Keratinocyte (primary cell): ENCODE measurements at places on chromosomes 1 and 21. TPM values are rescaled to one million over a fixed set of nuclear protein-coding genes. Genes with fewer than 3 reads are reported as not detected.

Gene FBXO2
- polyA plus RNA-seq: 42.2 to 83.7 TPM (median 65.9 TPM) in 3 replicates

Gene PSRC1
- polyA plus RNA-seq: 2.9 to 10.2 TPM (median 9.4 TPM) in 3 replicates

Gene SMIM1
- polyA plus RNA-seq: 0.79 to 1.3 TPM (median 1.0 TPM) in 3 replicates

Gene CBR3
- 0.70 to 1.8 TPM (median 1.3 TPM) in 3 replicates for polyA plus RNA-seq

Gene DNAJC11
- polyA plus RNA-seq: 20.5 to 53.1 TPM (median 40.8 TPM) in 3 replicates

Gene ZNF648
- not detected in 3 replicates for polyA plus RNA-seq

Gene FAM72D
- polyA plus RNA-seq: 0.36 to 3.0 TPM (median 1.1 TPM) in 3 replicates

Gene OR14I1
- not detected in 3 replicates for polyA plus RNA-seq

DNA sequence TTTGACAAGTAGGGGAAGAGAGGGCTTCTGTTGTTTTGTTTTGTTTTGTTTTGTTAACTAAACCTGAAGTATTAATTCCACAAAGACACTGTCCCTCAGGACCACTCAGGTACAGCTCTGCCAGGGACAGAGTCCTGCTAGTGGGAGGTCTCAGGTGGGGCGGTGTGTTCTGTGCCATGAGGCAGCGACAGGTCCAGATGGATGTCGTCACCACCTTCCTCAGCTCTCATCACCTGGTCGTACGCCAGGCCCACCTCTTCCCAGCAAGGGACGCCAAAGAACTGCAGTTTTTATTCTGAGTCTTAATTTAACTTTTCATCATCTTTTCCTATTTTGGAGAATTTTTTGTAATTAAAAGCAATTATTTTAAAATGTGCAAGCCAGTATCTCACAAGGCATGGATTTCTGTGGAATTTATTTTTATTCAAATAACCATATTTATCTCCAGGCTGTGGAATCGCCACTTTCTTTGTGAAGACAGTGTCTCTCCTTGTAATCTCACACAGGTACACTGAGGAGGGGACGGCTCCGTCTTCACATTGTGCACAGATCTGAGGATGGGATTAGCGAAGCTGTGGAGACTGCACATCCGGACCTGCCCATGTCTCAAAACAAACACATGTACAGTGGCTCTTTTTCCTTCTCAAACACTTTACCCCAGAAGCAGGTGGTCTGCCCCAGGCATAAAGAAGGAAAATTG, 62.5 kb downstream of the POFUT2 start:
- H3K27me3 ChIP-seq: peaks cover 4% of the 10 kb centered on the region
- peaks cover 3% of the 10 kb centered on the region for H3K36me3 ChIP-seq
- no peak overlapping the region for H3K27ac ChIP-seq

GRCh38 chr1:7135493-7135892, 350.2 kb downstream of the CAMTA1 start:
- H3K4me1 ChIP-seq: peaks cover 5% of the 10 kb centered on the region
- DNase-seq: no peak
- no peaks in the 10 kb centered on the region for H3K27me3 ChIP-seq
- H3K27ac ChIP-seq: no peak overlapping the region
- no peak overlapping the region for H3K4me3 ChIP-seq

- no peaks in the 10 kb centered on the region for H3K36me3 ChIP-seq
- no peak overlapping the region for H3K4me3 ChIP-seq
- H3K4me1 ChIP-seq: peaks cover 16% of the 10 kb centered on the region
- DNase-seq: no peak
- H3K27ac ChIP-seq: no peak overlapping the region
- H3K27me3 ChIP-seq: peaks cover 47% of the 10 kb centered on the region
Measured at GRCh38 chr1:205954819-205955404, 11.7 kb upstream of the SLC26A9 start.

GRCh38 chr1:55280731-55281130, 65.6 kb upstream of the USP24 start:
- no peaks in the 10 kb centered on the region for H3K27me3 ChIP-seq
- H3K4me1 ChIP-seq: peaks cover 20% of the 10 kb centered on the region
- no peak overlapping the region for H3K27ac ChIP-seq
- no peaks in the 10 kb centered on the region for H3K36me3 ChIP-seq
- DNase-seq: no peak
- H3K4me3 ChIP-seq: no peak overlapping the region

DNA sequence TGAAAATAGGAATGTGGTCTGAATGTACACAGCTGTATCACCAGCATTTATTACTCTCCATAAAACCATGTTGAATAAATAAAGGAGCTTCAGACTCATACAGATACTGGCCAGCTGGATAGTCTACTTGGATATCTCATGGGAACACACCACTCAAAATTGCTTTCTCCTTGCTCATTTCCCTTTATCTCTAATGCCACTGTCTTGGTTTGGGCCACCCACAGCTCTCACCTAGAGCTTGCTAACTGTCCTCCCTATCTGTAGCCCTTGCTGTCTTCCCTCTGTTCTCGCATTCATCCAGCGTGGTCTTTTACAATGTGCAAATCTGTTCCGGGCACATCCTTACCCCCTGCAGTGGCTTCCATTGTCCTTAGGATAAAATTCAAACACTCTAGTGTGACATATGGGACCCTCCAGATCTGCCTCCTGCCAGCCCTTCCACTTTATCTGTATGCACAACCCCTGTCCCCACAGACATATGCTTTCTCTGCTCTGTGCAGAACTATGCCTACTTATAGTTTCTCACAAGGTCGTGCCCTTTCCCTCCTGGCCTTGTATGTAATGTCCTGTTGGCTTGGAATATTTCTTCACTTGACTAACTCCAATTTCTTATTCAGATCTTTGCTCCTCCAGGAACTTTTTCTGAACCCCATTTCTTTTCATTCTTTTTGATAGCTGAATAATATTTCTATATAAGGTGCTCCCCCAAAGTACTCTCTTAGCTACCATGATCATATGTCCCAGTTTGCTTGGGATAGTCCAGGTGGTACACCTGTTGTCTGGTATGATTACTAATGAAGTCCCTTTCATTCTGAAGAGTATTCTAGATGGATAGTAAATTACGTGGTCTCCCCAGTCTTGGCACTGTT, 2.9 kb downstream of the FLVCR1 start:
- no peaks in the 10 kb centered on the region for H3K27me3 ChIP-seq
- H3K36me3 ChIP-seq: peaks cover 7% of the 10 kb centered on the region
- DNase-seq: no peak

DNA sequence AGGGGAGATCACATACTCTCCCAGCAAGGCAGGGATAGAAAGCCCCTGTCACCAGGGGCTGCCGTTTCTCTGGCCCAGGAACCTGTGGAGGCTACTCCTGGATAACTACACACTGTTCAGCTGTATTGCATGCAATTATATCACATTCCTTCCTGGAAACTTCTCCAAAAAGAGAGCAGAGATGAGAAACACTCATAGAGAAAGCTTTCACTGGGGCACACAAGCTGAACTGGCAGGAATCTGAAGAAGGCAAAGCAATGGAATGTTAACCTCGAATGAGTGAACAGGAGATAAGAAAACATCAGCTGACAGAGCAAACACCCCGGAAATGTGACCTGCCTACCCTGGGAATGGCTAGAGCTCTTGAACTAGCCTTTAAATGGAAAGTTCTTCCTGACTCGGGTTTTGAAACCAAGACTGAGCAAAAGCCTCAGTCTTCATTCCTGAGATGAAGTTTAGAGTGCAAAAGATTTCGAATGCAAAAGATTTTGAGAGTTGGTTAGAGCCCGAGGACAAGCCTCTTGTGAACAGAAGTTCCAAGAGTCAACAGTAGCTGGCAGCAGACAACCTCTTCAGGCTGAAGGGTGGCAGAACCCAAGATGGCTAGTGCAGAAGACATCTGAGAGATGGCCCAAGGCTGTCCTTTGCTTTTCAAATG, 32.3 kb downstream of the CCN1 start:
- H3K4me1 ChIP-seq: peaks cover 37% of the 10 kb centered on the region
- H3K4me3 ChIP-seq: no peak overlapping the region
- peak; percentile 28 for DNase-seq
- H3K27me3 ChIP-seq: no peaks in the 10 kb centered on the region
- H3K27ac ChIP-seq: peak overlapping the region; percentile 84

DNA sequence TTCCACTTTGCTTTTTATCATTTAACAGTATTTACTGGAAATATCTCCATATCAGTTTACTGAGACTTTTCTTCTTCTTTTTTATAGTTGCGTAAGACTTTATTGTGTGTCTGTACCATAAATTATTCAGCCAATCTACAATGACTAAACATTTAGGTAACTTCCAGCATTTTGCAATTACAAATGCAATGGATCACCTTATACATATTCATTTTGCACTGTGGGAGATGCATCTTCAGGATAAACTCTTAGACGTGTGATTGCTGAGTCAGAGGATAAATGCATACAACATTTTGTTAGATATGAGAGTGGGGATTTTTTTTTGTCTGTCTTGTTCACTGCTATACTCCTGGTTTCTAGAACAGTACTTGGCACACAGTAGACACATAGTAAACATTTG, 95.7 kb upstream of the GCLM start:
- H3K27me3 ChIP-seq: no peaks in the 10 kb centered on the region
- DNase-seq: no peak
- H3K27ac ChIP-seq: no peak overlapping the region
- H3K4me3 ChIP-seq: no peak overlapping the region
- H3K4me1 ChIP-seq: no peaks in the 10 kb centered on the region

GRCh38 chr1:18341291-18342069, 139.2 kb upstream of the KLHDC7A start:
- H3K36me3 ChIP-seq: no peaks in the 10 kb centered on the region
- no peak overlapping the region for H3K27ac ChIP-seq
- H3K27me3 ChIP-seq: no peaks in the 10 kb centered on the region
- no peak overlapping the region for H3K4me3 ChIP-seq

DNA sequence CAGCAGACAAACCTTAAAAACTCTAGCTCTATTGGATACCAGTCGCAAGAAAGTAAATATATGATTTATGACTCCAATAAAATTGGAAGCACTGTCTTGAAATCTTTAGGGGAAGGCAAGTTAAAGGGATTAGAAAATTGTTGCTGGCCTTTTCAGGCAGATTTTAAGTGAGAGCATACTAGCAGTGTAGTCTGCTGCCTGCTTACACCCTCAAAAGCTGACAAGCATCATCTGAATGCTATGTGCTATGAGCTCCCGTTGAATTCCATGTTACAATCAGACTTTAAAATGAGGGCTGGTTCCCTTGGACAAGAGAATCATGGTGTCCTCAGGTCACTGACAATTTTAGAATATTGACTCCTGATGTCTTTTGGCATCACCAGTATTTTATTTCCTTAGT, 271.1 kb upstream of the C1orf105 start:
- no peak overlapping the region for H3K4me3 ChIP-seq
- DNase-seq: no peak
- H3K4me1 ChIP-seq: peaks cover 41% of the 10 kb centered on the region

- H3K4me1 ChIP-seq: peaks cover 27% of the 10 kb centered on the region
- no peak for DNase-seq
Measured at GRCh38 chr21:42120903-42121535, 49.9 kb downstream of the UMODL1 start.

DNA sequence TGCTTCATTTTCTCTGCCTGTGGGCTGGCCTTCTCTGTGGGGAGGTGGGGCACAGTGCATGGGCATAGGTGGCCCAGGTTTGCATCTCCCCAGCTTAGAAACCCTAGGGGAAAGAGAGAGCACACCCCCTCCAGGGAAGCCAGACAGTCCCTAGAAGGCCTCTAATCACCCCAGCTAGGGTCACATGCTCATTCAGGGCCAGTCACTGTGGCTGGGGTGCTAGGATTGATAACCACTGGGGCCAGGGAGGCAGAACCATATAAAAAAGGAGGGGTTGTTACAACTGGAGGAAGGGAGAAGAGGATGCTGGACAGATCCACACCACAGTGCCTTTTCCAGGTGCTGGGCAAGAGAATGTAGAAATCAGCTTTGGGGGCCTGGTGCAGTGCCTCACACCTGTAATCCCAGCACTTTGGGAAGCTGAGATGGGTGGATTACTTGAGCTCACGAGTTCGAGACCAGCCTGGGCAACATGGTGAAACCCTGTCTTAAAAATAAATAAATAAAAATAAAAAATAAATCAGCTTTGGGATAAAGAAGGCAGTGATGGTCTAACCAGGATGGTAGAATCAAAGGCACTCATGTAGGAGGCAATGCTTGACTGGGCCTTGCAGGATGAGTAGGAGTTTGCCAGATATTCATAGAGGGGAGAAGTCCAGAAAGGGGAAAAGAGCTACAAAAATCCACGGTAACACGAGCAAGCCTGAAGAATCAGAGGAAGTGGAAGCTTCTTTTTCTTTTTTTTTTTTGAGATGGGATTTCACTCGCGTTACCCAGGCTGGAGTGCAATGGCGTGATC, 19.5 kb downstream of the FBLIM1 start:
- H3K4me3 ChIP-seq: no peak overlapping the region
- H3K4me1 ChIP-seq: no peaks in the 10 kb centered on the region
- peaks cover 58% of the 10 kb centered on the region for H3K36me3 ChIP-seq
- H3K27me3 ChIP-seq: no peaks in the 10 kb centered on the region

- no peaks in the 10 kb centered on the region for H3K4me1 ChIP-seq
- no peaks in the 10 kb centered on the region for H3K27me3 ChIP-seq
- H3K4me3 ChIP-seq: no peak overlapping the region
- H3K36me3 ChIP-seq: no peaks in the 10 kb centered on the region
- DNase-seq: no peak
Measured at GRCh38 chr1:221780175-221780574, 38.3 kb upstream of the DUSP10 start.

GRCh38 chr1:42298520-42298919, 36.5 kb downstream of the FOXJ3 start:
- H3K27ac ChIP-seq: no peak overlapping the region
- H3K4me3 ChIP-seq: no peak overlapping the region
- no peaks in the 10 kb centered on the region for H3K4me1 ChIP-seq
- H3K36me3 ChIP-seq: no peaks in the 10 kb centered on the region

- H3K27me3 ChIP-seq: no peaks in the 10 kb centered on the region
- H3K4me3 ChIP-seq: no peak overlapping the region
- H3K27ac ChIP-seq: no peak overlapping the region
- H3K36me3 ChIP-seq: no peaks in the 10 kb centered on the region
Measured at GRCh38 chr1:76770979-76771378, 96.3 kb upstream of the ST6GALNAC5 start.

- no peaks in the 10 kb centered on the region for H3K4me1 ChIP-seq
- DNase-seq: no peak
- no peaks in the 10 kb centered on the region for H3K27me3 ChIP-seq
- no peak overlapping the region for H3K27ac ChIP-seq
- H3K36me3 ChIP-seq: no peaks in the 10 kb centered on the region
Measured at GRCh38 chr1:11042995-11043874, 3.8 kb downstream of the MASP2 start.

- no peak overlapping the region for H3K27ac ChIP-seq
- no peak overlapping the region for H3K4me3 ChIP-seq
- H3K27me3 ChIP-seq: no peaks in the 10 kb centered on the region
- H3K4me1 ChIP-seq: peaks cover 5% of the 10 kb centered on the region
- no peaks in the 10 kb centered on the region for H3K36me3 ChIP-seq
Measured at GRCh38 chr1:164735315-164736052, 176.5 kb downstream of the PBX1 start.

- no peaks in the 10 kb centered on the region for H3K36me3 ChIP-seq
- H3K4me1 ChIP-seq: no peaks in the 10 kb centered on the region
- H3K4me3 ChIP-seq: no peak overlapping the region
Measured at GRCh38 chr1:161273402-161273801, 14.9 kb downstream of the PCP4L1 start.

- no peaks in the 10 kb centered on the region for H3K27me3 ChIP-seq
- no peak overlapping the region for H3K4me3 ChIP-seq
- peaks cover 5% of the 10 kb centered on the region for H3K36me3 ChIP-seq
Measured at GRCh38 chr1:21909787-21910503, 27.2 kb downstream of the HSPG2 start.

GRCh38 chr1:221839782-221840395, 98.0 kb upstream of the DUSP10 start:
- H3K27me3 ChIP-seq: no peaks in the 10 kb centered on the region
- peak overlapping the region; percentile 97 for H3K27ac ChIP-seq
- no peak overlapping the region for H3K4me3 ChIP-seq
- no peaks in the 10 kb centered on the region for H3K36me3 ChIP-seq
- peak; percentile 99 for DNase-seq
- H3K4me1 ChIP-seq: peaks cover 20% of the 10 kb centered on the region
